ENCODE measurements at places on chromosomes 1 and 21.

DNA sequence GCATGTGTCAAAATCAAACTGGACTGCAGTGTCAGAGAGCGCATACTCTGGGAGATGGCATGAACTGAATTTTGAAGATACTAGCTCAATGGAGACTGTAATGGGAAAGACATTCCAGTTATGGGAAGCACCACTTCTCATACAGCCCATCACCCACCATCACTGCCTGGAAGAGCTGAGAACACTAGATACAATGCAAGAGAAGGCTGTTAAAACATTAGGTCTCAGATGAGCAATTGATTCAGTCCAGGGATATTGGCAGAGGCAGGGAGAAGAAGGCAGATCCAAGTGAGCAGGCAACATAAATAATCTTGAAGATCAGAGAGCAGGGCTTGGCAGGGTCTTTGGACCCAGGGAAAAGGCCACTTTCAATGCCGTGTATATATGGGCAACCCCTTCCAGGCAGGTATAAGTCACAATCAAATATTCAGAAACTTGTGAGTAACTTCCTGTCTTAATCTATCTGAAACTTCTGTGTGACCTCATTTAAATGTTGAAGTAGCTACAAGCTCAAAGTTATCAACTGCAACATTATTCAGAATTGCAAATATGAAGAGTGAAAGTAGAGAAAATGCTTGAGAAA is 290.3 kb upstream of the SGIP1 start:
- DNase-seq: no peak

DNA sequence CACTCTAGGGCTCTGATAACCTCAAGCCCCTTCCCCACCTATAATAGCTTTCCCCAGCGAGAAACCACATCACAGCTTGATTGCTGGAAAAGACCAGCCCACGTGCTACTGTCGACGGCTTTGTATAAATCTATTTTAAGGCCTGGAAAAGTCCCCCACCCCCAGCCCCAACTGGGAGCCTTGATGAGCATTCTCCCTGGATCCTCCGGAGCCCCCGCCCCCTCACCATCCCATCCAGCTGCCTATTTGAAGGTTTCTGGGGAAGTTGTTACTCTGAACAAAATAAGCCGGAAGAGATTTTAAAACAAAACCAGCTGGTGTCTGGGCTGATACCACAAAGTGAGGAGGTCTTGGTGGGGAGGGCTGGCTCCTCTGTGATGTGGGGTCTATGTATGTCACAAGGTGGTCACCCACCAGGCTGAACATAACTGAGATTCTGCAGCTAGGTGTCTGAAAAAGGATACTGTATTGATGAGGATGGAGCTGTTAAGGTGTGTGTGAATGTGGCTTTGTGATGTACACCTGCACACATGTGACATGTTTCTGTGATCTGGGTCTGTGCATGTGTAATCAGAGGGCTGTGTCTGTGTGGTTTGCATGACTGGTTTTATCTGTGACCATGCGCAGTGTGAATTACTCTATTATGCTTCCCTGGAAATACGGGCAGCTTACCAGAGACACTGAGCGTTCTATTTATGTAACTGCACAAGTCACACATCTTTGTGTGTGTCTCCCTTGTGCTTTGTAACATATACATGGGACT is 25.0 kb downstream of the RIMS3 start:
- DNase-seq: no peak

DNA sequence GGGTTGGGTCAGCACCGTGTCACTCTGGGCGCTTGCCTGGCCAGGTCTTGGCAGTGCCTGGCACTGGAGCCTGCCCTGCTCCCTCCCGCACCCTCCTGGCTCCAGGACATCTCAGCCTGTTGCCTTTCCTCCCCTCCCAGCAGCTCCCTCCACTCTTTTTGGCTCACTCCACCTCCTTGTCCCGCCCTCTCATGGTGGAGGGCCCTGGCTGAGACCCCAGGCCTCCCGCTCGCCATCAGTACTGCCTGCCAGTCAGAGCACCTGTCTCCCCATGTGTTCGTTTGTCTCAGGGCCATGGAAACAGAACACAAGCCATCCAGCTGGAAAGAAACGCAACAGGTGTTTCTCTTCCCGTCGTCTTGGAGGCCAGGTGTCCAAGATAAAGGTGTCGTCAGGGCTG is 61.0 kb downstream of the B3GALT5 start:
- no peak for DNase-seq

- DNase-seq: peak; percentile 84
Observed at GRCh38 chr1:6440198-6441126, 15.9 kb downstream of the ESPN start.

DNA sequence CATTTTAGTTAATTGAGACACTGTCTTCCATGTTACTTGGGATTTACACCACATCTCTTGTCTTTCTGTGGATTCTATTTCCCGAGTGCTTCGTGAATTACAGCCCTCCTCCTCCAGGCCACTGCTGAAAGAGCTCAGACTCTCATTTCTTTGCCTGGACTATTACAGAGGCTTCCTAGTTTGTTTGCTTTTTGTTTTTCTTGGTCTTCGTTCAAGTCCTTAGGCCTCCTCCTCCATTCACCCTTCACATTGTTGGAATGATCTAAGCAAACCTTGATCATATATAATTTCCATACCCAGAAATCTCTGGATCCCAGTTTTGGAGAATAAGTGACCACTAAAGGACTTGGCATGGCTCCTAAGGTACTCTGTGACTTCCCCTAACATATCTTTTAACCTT is 94.1 kb downstream of the CNIH3 start:
- no peak for DNase-seq

- DNase-seq: no peak
Observed at GRCh38 chr1:17791480-17791879, 36.3 kb downstream of the ACTL8 start.

GRCh38 chr1:177505905-177506590 is 335.3 kb downstream of the BRINP2 start:
- DNase-seq: no peak

DNA sequence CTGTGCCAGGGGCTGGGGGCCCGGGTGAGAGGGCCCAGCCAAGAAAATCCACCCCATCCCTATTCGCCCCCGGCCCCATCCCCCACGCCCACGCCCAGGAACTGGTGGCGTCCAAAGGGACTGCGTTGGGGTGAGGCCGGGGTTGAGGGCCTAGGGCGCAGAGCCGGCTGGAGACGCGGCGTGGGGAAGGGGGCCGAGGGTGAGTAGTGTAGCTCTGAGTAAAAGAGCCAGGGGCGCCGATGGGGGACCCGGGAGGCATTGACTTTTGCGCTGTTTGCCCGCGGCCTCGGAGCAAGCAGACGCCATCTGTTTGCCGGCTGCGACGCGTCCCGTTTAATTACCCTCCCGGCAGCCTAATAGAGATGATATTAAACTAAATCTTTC is 3.5 kb upstream of the DMRTA2 start:
- DNase-seq: no peak

GRCh38 chr1:155005076-155006011 is 2.7 kb downstream of the ZBTB7B start:
- peak; percentile 45 for DNase-seq

DNA sequence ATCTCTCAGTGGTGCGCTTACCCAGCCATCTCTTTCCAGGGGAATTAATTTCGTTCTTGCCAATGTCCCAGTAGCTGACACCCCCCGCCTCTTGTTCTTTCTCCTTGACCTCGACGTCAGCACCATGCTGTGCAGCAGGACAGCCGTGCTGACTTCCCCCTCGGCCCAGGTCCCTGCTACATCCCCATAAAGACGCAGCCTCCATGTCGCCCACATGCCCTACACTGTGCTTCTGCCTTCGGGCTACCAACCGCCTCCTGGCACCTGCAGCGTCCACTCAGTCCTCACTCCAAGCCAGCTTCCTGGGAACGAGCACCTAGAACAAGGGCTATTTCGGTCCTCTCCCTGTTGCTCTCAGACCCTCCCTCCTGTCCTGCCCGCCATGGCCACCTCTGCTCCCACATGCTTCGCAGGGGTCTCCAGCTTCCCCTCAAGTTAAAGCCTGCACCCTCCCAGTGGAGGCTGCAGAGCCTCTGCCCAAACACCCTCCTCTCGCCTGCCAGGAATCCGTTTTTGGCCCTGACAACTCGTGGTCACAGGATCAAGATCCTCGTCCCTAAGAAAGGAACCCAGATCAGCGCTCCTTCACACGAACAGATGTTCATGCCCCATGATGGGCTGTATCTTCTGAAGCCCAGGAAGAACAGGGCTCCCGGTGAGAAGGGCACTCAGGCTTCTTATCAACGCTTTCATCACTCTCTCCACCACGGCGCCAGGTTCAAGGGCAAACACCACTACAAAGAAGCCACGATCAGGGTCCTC is 109.7 kb downstream of the NPHP4 start:
- no peak for DNase-seq

DNA sequence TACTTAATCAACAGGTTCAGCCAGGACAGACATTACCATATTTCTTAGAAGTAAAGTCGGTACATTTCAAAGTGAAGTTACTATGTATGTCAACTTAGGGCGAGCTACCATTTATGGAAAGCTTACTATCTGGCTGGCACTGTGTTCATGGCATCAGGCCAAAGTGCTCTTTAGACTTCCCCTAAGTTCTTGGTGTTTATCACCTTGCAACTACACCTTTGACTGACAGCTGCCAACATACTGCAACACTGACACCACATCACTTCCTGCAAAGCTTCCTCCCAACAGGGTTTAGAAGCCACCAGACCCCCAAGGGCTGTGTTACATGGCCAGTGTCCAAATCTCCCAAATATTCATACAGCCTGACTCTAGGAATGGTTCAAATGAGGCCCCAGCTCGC is 61.0 kb downstream of the TIAM1 start:
- DNase-seq: peak; percentile 33

- DNase-seq: no peak
Observed at GRCh38 chr1:19495000-19495656, 9.8 kb upstream of the CAPZB start.

- DNase-seq: no peak
Observed at GRCh38 chr1:25747046-25747719, 52.8 kb upstream of the SELENON start.

DNA sequence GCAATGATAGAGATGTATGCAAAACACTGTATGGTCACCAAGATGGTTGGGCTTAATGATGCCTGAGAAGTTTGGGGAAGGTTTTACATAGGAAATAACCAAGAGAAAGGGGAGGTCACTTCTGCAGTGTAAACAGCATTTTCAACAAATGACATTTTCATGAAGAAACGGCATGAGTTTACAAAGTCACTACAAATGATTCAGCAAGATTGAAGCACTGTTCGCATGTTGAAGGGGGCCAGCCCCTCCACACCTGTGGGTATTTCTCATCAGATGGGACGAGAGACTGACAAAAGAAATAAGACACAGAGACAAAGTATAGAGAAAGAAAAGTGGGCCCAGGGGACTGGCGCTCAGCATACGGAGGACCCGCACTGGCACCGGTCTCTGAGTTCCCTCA is 234.1 kb upstream of the POGK start:
- DNase-seq: no peak

DNA sequence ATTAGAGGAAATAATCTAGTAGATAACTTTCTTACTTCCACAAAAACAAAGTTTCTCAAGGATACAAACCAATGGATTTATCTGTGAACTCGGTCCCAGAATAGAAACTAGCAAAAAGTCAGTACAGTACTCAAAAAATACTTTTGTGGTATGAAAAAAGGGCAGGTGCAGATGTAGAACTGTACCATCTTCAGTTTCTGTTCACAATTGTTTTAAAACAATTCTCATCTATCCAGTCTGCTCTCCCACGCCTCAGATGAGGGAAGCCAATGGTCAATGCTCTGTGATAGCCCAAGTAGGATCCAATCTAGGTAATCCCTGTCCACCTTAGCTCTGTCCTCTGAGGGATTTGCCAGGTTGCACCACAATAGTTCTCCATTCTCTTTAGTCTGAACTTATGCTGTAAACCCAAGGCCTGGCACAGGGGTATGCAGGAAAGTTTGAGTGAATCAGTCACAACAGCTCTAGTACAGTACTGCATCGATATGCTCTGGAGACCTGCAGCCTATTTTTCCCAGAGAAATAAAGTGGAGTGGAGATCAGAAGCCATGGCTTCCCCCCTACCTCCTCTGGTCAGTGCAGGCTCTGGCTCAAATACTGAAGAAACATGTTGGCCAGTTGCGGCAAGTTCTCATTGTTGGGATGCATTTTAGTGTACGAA is 1.4 kb downstream of the KTI12 start:
- DNase-seq: no peak

DNA sequence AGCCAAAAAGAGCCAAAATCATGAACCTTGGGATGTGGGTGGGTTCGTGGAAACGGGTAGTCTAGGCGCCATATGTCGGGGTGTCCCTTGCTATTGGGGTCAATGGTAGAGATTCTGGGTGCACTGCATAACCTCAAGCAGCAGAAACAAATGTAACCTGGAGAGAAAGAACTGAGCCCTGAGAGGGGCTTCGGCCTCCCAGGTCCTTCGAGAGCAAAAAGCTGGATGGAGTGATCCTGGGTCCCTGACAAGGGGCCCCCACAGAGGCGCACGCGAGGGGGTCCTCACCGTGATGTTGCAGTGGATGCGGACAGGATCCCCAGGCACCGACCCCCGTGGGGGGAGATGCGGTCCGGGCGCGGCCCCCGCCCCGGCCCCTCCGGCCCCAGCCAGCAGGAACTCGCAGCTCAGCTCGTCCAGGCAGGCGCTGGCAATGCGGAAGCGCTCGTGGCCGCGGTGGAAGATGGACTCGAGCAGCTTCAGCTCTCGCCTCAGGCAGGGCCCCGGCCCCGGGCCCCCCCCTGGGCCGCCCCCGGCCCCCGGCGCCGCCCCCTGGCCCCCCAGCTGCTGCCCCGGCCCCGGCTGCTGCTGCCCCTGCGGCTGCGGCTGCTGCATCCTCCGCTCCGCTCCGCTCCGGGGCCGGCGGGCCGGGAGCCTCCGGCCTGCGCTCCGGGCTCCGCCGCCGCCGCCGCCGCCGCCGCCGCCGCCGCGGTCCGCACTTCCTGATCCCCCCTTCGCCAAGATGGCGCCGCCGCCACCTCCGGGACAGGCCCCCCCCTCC is at the start of gene UBE2Q1:
Gene UBE2Q1, minus strand, starts transcription at position 724 of the 781 bp plus-strand sequence. Its CDS starts 109 bp downstream, at position 615.
- DNase-seq: no peak

- no peak for DNase-seq
Observed at GRCh38 chr1:111856411-111857185, 100.9 kb downstream of the DDX20 start.

- no peak for DNase-seq
Observed at GRCh38 chr1:89779151-89779940, 41.5 kb upstream of the LRRC8D start.

- no peak for DNase-seq
Observed at GRCh38 chr1:232876506-232877364, 71.5 kb downstream of the MAP10 start.

DNA sequence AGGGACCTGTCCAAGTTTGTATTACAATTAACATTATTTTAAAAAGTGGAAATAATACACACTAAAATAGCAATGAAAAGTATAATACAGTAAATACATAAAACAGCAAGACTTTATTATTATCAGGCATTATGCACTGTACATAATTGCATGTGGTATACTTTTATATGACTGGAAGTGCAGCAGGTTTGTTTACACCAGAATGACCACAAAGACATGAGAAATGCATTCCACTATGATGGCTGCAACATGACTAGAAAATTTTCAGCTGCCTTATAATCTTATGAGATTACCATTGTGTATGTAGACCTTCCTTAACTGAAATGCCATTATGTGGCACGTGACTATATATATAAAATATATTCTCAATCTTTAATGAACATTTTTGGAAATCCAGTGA is 1699.6 kb downstream of the KCNT2 start:
- DNase-seq: no peak
